Panc1 (cell line): ENCODE measurements at places on chromosomes 13 and 19.

DNA sequence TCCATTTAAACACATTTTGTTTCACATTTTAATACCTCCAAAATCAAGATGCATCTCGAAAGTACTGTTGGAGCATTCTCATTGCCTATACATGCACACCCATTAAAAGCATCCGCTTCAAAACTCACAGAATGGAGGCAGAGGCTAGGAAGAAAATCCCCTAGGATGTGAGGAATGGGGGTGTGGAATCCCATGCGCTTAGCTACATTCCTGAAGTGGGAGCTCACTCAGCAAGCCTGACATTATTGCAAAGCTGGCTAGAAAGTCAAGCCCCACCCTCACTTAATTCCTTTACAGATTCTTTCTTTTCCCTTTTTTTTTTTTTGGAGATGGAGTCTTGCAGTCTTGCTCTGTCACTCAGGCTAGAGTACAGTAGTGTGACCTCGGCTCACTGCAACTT lies 4.6 kb upstream of the FAM32A start:
- DNase-seq, result no peak

- no peak for DNase-seq
Measured at GRCh38 chr13:51478418-51479198, 25.8 kb upstream of the INTS6 start.

DNA sequence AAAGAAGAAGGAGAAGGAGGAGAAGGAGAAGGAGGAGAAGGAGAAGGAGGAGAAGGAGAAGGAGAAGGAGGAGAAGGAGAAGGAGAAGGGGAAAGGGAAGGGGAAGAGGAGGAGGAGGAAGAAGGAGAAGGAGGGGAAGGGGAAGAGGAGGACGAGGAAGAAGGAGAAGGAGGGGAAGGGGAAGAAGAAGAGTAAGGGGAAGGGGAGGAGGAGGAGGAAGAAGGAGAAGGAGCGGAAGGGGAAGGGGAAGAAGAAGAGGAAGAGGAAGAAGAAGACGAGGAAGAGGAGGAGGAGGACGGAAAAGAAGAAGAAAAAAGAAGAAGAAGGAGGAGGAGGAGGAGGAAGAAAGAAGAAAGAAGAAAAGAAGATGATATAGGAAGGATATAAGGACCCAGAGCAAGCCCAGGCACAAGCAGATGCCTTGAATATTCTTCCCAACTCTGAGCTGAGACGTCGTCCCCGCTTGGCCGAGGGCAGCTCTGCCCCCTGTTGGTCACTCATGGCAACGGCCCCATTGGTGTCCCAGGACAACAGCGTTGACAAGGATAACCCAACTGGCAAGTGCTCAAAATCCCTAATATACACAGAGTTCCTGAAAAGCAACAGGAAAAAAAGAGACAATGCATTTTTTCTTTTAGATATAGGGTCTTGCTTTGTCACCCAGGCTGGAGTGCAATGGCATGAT lies 30.6 kb upstream of the IGSF23 start:
- DNase-seq, result no peak

GRCh38 chr13:43022934-43023288 lies 475 bp upstream of the DNAJC15 start:
- DNase-seq, result no peak

- DNase-seq, result no peak
Measured at GRCh38 chr19:14563989-14564651, 7.7 kb downstream of the NDUFB7 start.

- DNase-seq, result no peak
Measured at GRCh38 chr19:412356-413355, 3.7 kb upstream of the C2CD4C start.

DNA sequence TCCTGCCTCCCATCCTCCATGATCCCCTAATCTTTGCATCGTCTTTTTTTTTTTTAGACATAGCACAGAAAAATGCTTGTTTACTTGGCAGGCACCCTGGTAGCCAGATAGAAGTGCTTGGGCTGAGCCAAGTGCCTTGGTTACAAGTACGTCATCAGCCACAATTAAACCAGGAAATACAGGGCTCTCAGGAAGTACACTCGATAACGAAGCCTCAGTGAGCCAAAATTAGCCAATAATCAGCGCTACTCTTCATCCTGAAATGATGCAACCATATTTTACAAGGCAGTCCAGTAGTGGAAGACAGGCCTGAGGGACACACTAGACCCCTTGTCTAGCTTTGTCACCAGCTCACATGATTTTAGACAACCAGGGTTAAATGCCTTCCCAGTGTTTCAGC lies 194.0 kb upstream of the NBEA start:
- no peak for DNase-seq

DNA sequence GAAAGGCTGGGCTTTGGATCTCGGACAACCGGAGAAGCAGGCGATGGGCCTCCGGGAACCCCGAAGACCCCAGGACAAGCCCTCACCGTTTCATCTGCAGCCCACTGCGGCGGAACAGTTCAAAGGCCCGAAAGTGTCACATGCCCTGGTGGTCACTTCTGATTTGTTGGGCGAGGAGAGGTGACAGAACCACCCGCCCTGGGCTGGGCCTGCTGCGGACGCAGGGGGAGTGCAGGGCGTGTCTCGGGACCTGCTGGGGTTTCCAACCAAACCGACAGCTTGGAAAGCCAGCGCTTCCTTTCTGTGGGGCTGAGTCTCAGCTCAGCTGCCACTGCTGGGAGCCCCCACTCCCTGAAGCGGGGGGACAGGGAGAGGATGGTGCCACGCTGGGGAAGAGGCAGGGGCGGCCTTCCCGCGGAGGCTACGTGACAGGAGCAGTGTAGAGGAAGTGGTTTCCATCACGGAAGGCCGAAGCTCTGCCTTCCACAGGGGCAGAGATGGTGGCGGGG lies 22.8 kb upstream of the ZBTB7A start:
- DNase-seq, result no peak

- DNase-seq, result no peak
Measured at GRCh38 chr13:88031980-88032559, 360.9 kb downstream of the SLITRK5 start.

GRCh38 chr19:17242431-17243208 lies 3.1 kb downstream of the NR2F6 start:
- DNase-seq, result no peak

- no peak for DNase-seq
Measured at GRCh38 chr13:42181381-42181953, 90.5 kb upstream of the AKAP11 start.

DNA sequence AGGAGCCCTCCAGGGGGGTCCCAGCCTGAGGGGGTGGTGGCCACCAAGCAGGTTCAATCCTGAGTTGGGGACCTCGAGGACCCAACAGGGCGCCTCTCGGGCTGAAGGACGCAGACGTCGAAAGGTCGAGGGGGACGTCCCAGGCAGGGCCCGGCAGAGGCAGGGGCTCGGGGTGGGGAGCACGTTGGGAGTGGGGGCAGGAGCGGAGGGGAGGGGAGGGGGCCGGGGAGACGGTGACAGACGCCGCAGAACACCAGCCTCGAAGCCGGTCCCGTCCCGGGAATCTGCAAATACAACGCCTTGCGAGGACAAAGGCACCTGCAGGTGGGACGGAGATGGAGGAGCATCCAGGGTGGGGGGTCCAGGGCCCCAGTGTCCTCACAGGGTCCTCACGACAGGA lies 4.1 kb downstream of the FGF22 start:
- DNase-seq, result no peak

- no peak for DNase-seq
Measured at GRCh38 chr19:23403581-23404324, 8.5 kb upstream of the ZNF91 start.

- no peak for DNase-seq
Measured at GRCh38 chr19:13920940-13921747, 15.1 kb downstream of the CC2D1A start.

GRCh38 chr19:51698296-51698695 lies 5.2 kb downstream of the SPACA6 start:
- DNase-seq, result no peak

DNA sequence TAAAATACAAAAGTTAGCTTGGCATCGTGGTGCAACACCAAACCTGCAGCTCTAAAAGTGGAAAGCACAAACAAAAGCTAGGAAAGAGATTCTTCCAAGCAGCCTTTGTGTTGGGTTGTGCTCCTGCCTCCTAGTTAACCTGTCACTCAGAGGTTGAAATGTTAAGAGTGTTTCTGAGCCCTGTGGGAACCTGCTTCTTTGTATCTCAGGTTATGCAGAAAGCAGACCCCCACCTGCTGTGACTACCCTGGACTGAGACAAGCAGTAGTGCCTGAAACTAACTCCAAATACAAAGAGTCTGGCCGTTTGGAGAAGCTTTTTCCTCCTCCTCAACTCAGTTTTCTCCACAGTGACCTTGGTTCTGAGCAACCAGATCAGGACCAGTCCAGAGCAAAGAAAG lies 158.4 kb upstream of the CSNK1A1L start:
- DNase-seq, result no peak

GRCh38 chr13:80307401-80307987 lies 33.4 kb downstream of the SPRY2 start:
- no peak for DNase-seq

- DNase-seq, result no peak
Measured at GRCh38 chr13:52879950-52880741, 31.7 kb upstream of the PCDH8 start.

GRCh38 chr13:109205315-109205714 lies 575.9 kb downstream of the MYO16 start:
- DNase-seq, result no peak

GRCh38 chr13:38888309-38888708 lies 102.3 kb downstream of the STOML3 start:
- DNase-seq, result no peak

DNA sequence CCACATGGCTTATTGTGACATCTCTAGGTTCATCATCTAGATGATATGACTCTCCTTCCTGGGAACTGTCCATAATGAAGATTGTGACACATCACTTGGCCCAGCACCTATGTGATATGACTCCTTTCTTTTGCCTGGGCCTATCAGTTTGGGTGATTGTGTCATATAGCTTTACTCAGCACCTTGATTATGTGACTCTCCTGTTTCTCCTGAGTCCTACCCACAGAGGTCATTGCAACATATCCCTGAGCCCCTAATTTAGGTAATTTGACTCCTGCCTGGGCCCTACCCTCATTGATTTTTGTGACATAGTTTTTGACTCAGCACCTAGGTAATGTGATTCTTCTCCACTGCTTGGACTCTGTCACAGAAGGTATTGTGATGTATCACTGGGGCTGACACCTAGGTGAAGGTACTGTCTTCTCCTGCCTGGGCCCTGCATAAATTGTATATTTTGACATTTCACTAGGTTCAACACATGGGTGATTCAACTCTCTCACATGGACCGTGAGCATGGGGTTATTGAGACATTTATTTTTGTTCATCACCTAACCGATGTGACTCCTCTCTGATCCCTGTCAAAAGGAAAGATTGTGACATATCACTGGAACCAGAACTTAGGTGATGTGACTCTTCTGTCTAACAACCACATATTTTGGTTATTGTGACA lies 26.2 kb upstream of the ZNF254 start:
- DNase-seq, result no peak

- no peak for DNase-seq
Measured at GRCh38 chr13:38341149-38341692, 8.4 kb upstream of the UFM1 start.

GRCh38 chr13:37863708-37864107 lies 5.9 kb downstream of the TRPC4 start:
- no peak for DNase-seq

- no peak for DNase-seq
Measured at GRCh38 chr19:15200553-15201364, at the start of gene NOTCH3. Gene NOTCH3 (minus strand): TSS chr19:15200995. CDS start chr19:15200905, 90 bp downstream.

DNA sequence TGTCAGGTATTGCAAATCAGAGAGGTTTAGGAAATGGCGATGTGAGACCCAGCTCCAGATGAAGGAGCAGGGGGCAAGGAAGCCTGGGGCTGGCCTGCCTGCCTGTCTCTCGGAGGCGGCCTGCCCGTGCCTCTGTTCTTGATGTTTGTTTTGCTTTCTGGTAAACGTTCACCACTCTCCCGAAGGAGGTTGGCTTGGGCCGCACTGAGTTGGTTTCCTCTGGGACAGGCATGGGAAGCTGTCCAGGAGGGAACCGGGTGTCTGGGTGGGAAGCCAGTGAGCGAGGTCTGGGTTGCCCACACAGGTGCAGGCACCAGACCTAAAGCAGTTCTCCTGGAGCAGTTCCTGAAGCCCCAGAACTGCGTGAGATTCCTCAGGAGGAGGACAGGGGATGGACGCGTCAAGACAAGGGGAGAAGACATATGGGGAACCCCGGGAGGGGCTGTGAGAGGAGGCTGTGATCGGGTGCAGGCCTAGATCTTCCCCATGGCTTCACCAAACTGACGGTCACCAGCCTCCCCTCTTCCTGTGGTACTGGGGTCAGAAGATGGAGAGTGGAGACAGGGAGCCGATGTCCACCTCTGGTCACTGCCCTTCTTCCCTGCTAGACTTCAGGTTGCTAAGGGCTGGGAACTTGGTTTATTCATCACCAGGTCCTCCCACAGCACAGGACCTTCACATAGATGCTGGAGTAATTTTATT lies 15.2 kb downstream of the COL4A2 start:
- no peak for DNase-seq

DNA sequence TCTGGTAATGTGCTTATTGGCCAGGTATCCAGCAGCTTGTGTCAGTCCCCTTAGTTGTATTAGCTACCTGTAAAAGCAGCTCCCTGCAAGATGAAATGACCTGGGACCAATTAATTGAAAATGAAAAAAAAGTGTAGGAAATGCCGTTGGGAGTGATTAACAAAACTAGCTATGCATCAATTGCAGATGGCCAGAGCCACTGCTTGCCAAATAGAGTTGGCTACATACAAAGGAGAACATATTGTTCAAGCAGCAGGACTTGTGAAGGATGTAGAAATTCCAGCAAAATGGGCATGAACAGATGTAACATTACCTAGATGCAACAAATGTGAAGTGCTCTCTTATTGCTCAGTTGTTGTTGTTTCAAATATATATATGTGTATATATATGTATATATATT lies 300.5 kb downstream of the PCDH17 start:
- no peak for DNase-seq

DNA sequence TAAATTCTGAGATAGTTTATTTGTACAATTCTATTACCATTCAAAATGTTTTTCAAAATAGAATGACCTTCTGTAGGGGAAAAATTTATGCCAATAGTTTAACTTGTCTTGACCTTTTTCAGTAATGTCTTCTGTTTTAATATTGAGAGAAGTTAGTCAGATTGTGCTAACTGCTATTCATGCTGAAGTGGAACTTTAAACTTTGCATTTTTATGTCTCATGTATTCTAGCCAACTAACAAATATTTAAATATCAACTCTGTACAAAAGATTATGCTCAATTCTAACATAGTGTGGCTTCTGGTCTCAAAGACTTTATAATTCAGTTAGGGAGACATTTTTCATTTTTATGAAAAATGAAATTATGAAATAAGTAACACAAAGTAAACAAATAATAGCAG lies 94.2 kb downstream of the WDFY2 start:
- no peak for DNase-seq

DNA sequence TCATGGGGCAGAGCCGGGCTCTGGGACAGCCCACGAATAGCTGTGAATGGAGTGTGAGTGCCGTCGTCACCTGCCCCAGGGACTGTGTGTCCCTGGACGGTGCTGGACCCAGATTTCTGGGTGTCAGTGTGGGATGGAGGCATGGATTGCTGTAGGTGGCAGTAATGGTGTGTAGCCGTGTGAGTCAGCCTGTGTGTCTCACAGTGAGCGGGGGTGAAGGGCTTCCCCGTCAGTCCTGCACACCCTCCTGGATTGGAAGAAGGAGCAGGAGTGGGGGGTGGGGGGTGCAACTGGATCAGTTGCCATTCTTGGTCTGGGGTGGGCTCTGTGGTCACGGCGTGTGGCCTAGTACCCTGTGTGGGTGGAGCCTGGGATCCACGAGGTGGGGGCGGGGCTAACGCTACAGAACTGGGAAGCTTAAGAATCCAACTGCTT lies 6.5 kb upstream of the LTBP4 start:
- no peak for DNase-seq

GRCh38 chr13:100459747-100460146 lies 128.8 kb downstream of the GGACT start:
- DNase-seq, result no peak

GRCh38 chr19:49475191-49475917 lies 1.3 kb downstream of the FLT3LG start:
- no peak for DNase-seq
